ENCODE measurements at places on chromosomes 3 and 15.

DNA sequence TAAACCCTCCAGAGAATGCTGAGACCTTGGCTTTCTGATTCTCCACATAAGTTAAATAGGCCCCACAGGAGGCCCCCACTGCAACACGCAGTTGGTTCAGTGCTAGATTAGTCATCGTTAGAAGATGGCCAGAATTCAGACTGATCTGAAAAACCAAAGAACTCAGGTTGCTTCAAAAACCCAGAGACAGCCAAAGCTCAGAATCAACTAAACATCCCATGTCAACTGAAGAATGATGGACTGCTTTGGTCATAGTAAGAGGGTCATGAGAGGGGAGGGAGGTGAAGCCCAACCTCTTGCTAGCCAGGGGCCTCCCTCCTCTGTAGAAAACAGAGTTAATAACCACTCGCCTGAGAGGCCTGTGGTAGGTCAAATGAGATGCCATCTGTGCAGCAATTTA lies 93.1 kb downstream of the AKAP13 start:
- DNase-seq = peak; percentile 71

DNA sequence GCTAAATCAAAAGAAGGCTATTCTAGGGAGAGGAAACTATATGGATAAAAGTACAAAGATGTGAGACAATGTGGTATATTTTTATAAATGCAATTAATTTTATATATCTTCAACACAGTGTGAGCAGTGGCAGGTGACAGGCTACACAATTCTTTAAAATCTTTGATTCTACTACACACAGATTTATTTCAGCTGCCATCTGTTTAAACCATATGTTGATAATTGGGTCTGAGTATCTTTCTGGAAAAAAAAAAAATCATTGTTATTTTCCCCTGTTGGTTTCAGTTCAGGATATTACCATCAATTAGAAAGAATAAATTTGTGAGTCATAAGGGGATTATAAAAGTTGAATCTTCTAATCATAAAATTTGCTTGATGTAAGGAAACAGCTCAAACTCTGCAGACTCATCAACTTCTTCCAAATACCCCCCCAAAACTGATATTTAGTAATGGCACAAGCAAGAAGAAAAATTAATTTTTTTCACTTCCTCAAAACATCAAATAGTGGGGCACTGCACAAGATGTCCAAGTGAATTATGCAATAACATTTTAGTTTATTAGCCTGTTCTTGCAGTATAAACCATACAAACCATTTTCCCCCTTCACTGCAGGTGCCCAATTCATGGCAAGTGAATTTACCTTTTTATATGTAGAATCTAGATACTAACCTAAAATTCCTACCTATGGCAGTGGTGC lies 12.0 kb downstream of the PIERCE2 start:
- DNase-seq = no peak

DNA sequence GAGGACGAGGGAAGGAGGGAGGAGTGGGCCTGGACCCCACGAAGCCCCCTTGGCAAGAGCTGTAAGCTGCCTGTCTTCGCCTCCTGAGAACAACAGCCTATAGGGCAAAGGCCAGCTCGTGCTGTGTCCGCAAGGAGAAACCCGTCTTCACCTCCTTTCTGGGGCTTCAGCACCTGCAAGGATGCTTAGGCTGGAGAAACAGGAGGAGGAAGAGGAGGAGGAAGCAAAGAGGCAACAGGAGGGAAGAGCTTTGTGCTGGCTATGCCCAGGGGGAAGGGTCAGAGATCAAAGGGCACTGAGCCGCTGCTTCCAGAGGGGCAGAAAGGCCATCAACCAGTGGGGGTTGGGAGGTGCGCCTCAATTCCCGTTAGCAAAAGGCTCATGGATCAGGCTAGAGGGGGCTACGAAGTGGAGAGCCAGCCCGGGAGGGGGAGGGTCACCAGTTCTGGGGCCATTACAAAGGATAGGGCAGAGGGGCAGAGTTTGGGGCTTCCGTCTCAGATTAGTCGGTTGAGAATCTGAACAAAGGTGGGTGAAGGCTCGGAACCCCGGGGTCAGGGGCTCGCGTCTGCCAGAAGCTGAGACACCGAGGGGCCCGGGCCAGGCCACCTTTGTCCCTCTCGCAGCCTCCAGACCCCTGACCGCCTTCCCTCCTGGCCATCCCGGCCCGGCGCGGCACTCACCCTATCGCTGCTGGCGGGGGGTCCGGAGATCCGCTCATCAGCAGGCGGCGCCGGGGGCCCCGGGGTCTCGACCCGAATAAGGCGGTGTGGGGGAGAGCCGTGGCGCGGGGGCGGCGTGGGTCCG lies 792 bp downstream of the SHF start:
- no peak for DNase-seq

GRCh38 chr3:137709011-137709601 lies 55.0 kb upstream of the SOX14 start:
- no peak for DNase-seq

GRCh38 chr3:56796202-56796601 lies 5.5 kb downstream of the ARHGEF3 start:
- DNase-seq = peak; percentile 29

DNA sequence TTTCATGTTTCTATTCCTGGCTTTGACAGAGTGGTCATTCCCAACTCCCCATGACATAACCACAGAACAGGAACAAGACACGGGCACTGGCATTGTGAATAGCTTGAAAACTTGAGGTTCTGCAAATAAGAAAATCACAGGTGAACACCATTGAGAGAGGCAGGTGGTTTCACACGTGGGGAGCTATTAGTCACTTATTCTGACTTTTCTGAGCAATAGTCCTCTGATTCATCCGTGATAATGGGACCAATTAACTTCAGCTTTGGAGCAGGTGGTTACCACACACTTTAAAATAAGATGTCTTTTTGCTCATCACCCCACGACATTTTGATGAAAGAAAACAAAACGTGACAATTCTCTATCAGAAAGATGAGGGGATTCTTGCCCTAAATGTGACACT lies 224.7 kb downstream of the KLF13 start:
- DNase-seq = no peak

DNA sequence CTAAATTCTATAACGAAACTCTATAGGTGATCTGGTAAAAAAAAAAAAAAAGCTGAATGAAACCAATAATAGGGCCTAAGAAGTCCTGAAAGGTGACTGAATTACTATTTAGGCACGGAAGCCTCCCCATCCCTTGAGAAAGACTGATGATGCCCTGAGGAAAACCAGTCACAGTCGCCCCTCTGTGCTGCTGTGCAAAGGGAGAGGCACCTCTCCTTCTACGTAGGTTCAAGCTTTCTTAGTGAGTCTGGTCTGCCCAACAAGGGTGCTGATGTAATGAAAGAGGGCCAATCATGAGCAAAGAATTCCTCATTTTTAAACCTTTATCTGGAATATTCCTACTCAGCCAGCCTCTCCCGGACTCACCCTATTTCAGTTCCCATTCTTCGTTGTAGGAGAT lies 11.9 kb downstream of the NPHP3 start:
- no peak for DNase-seq

- peak; percentile 1 for DNase-seq
These were observed 364.6 kb upstream of the ZNF385D start for GRCh38 chr3:22115581-22115980.

- no peak for DNase-seq
These were observed at the start of gene NAALADL2 for GRCh38 chr3:174859114-174859735. TSS of gene NAALADL2 (plus strand) at chr3:174859334.

DNA sequence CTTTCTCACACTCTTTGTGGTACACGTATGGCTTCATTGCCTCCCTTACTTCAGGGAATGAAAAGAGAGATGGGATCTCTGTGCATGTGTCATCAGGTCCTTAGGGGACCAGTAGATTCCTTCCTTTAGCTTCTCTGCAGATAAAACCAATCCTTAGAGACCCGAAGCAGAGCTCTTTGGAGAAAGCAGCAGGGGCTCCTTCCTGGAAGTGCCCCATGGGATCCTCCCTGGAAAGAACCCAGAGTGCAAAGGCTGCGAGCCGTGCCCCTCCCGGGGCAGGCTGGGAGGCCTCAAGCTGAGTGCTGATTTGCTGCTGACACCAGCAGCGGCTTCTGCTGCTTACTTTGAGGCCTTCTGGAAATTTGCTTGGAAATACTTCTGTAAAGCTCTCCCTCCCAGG lies 328.6 kb upstream of the RGMA start:
- DNase-seq = peak; percentile 61

DNA sequence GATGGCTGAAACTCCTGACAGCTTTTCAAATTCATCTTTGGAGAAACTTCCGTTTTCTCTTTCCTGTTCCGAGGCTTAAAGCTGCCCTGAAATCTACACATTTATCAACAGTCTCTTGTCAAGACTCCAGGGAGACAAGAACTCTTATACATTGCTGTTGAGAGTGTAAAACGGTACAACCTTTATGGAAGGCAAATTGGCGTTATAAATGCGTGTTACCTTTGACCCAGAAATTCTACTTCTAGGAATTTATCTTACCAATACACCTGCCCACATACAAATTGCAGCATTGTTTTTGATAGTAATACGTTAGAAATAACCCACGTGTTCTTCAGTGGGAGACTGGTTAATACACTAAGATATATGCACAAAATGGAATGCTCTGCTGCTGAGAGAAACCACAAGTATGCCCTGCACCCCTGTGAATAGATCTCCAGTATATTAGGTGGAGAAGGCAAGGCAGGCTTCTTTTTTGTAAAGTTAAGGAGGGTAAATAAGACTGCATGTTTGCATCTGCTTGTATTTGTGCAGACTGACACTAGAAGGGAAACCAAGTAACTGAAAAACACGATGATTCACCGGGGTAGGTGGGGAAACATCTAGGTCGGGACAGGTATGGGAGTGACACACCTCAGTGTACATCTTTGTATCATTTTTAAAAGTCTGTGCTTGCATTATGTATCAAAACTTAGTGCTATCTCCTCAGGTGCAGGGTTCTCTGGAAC lies 97.5 kb downstream of the IGF1R start:
- peak; percentile 53 for DNase-seq

GRCh38 chr15:71599418-71600151 lies 210.8 kb upstream of the NR2E3 start:
- no peak for DNase-seq

DNA sequence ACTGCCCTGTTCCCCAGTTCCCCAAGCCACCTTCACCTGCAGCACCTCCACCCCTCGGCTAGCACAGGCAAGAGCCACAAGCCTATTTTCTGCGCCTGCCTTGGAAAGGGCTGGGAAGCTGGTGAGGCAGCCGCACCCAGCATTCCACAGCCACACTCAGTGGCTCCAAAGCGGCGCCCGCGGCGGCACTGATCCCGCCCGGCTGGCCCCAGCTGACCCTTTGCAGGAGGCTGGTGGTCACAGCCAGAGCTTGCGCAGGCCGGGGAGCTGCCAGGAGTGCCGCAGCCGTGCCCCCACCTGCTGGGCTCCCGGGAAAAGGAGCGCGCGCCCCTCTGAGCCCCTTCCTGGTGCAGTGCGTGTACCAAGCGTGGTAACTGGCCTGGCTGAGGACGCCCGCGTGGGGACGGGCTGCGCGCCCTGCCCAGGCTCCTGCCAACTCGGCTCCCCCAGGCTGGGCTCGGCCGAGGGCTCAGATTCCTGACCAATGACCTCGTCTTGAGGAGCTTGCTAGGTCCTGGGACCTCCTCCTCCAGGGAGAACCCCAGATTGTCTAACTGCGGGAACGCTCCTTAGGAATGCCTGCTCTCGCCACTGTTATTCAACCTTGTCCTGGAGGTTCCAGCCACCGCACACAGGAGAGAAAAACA lies 13.3 kb downstream of the GRAMD2A start:
- peak; percentile 27 for DNase-seq

GRCh38 chr3:69491975-69492374 lies 106.1 kb upstream of the FRMD4B start:
- DNase-seq = no peak

Measured in fibroblast of skin of scalp (primary cell).